Germinal center (tissue), 1 donor: ENCODE measurements at places on chromosomes 3 and 15.
A peak's percentile ranks its signal among the peaks of the same experiment; 100 is the strongest.

GRCh38 chr15:64162478-64162868 is 349 bp downstream of the PPIB start:
- DNase-seq, result no peak

GRCh38 chr3:43766672-43767465 is 76.1 kb downstream of the ABHD5 start:
- no peak for DNase-seq

- DNase-seq, result no peak
Measured at GRCh38 chr15:87144775-87145174, 1065.1 kb downstream of the AGBL1 start.

DNA sequence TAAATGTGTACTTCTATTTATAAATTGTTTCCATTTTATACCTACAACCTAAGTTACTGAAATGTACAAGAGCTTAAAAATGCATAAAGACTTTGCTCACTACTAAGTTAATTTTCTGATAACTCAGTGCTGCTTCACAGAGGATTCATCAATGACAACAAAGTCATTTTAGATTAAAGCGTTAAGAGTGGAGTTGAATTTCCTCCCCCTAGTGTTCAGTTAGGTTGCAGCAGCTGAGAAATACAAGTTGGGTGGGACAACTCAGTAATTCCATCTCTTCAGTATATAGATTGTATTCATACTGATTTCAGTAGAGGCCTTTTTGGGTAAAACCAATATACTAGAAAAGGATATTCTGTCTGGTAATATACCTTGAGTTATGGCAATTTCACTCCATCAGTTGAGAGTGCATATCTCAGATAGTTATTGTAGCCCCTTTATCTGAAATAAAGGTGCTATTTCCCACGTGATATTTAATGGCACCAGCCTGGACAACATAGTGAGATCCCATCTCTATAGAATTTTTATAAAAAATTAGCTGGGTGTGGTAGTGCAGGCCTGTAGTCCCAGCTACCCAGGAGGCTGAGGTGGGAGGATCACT is 6.9 kb upstream of the RPL35A start:
- DNase-seq, result peak; percentile 41

- DNase-seq, result peak; percentile 15
Measured at GRCh38 chr3:160400030-160400701, 716 bp downstream of the SMC4 start.

DNA sequence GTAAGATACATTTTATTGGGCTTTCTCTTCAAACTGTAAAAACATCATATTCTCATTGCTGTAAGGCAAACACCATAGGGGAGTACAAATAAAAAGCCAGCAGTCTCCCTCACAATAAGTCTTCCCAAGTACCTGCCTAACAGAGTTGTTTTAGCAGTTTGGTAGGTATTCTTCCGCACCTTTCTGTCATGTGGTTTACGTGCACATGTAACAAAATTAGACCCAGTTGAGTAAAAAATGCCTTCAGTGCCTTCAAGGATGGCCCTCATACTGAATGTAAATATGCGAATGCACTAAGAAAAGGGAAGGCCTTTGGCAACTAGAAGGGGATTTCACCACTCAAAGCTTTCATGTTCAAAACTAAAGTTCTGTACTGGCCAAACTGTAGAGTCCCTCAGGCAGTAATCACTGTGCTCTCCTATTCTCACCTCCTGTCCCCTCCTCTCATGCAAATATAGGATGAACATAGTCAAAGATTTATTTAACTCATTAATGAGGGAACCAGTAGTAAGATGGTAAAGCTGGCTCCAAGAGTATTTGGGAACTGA is 26.4 kb downstream of the USP3 start:
- no peak for DNase-seq

- DNase-seq, result peak; percentile 81
Measured at GRCh38 chr3:64030741-64031140, 7.4 kb upstream of the PSMD6 start.

DNA sequence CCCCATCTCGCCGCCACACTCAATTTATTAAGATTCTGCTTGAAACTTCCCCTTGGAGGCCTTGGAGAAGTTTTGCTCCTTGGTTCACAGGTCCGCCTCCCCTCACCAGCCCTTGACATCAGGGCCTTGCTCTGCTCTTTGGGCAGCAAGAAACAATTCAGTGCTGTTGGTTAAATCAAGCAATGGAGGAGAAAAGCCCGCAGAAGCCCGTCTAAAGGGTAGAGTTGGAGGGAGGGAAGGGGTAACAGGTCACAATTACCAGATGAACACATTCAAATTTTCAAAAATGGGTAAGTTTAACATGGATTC is 429 bp downstream of the PARP9 start:
- DNase-seq, result no peak

DNA sequence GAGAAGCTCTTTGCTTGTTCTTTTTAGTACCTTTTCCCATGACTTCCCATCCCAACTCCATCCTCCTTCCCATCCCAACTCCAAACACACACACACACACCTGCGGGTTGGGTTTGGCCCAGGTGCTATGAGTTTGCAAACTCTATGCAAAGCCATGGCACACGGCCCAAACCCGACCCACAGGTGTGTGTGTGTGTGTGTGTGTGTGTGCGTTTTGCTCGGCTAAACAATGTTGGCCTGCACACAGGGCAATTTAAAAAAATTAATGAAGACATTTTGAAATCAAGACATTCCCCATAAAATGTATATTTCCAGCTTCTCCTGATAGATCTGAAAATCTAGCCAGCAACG is 103.7 kb upstream of the TLE3 start:
- no peak for DNase-seq

DNA sequence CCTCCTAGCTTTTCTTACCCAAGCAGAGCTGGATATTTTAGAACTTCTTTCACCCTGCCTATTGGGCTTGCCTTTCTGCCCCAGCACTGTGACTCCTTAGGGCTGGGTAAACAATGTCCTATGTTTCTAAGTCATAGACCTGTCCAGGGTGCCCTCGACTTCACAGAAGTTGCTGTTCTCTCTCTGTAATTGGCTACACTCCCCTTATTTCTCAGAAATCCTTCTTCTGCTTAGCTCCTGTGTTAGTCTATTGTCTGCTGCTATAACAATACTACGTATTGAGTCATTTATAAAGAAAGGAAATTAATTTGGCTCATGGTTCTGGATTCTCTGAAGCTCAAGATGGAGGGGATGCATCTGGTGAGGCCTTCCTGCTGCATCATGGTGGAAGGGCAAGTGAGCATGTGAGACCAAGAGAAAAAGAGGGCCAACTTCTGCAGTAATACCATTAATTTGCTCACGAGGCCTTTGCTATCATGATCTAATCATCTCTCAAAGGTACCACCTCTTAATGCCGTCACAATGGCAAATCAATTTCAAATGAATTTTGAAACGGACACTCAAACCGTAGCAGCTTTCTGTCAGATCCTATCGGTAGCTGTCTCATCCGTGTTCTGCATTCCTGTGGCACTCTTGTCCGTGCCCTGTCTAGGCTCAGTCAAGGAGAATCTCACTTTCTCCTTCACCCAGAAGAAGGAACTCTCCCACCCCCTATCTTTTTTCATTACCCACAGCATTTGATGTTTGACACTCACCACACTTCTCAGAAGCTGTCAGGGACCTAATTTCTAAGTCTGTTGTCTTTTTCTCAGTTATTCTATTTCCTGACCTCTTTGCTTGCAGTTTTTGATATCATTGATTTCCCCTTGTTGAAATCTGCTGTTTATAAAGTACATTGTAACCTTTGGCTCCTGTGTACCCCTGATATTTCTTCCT is 22.3 kb upstream of the GPR171 start:
- DNase-seq, result no peak

- no peak for DNase-seq
Measured at GRCh38 chr15:77487469-77487842, 66.8 kb downstream of the HMG20A start.

GRCh38 chr15:80550219-80550907 is 144.7 kb upstream of the ABHD17C start:
- no peak for DNase-seq

DNA sequence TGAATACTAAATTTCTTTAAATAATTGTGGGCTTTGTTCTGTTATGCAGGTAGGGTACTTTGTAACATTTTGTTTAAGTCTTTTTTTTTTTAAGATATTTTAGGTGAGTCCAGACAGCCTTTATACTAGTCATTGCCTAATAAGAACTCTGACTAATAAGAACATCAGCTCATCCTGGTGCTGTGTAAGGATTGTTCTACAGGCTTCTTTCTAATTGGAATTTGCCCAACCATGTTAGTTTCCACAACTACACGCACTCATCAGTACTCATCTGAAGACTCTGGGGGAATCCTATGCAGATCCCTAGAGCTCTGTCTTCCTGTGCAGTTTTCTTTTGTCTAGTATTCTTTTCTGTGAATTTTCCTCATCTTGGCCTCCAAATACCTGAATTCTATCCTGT is 741.8 kb downstream of the IGSF11 start:
- DNase-seq, result no peak

DNA sequence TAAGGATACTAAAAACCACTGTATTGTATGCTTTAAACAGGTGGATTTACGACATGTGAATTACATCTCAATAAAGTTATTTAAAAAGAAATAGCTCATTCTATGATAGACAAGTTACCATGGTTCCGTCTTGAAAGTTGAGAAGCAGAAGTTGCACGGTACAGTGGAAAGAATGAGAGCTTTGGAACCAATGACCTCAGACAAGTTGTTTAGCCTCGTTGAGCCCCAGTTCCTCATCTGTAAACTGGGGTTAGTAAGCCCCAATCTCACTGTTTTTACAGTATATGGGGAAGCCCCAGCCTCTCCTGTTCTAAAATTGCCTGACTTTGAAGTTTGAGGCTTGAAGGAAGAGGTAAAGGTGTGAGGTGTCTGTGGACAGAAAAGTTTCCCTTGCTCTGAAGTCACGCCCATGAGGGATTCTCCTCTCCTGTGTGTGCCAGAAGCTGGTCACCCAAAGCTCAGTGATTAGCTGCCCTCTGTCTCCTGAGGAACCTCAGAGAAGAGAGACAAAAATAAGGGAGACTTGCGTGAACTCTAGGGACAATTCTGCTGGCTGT is 10.0 kb downstream of the CRYGS start:
- DNase-seq, result peak; percentile 79

DNA sequence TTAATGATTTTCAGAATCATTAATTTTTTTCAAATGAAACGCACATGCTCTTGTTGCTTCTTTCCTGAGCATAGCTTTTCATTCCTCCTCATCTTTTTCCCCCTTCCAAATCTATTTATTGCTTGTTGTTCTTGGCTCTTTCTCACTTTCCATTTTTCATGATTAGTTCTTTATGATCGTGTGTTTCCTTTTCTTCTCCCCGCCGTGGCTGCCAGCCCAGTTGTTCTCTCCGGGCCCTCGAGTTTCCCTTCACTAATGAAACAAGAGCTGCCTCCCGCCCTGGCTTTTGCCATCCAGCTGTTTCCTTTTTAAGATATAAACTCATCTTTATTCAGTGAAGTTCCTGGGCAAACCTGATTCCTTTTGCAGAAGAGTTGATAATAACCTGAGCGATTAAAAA is 170.2 kb upstream of the NR2F2 start:
- DNase-seq, result no peak

DNA sequence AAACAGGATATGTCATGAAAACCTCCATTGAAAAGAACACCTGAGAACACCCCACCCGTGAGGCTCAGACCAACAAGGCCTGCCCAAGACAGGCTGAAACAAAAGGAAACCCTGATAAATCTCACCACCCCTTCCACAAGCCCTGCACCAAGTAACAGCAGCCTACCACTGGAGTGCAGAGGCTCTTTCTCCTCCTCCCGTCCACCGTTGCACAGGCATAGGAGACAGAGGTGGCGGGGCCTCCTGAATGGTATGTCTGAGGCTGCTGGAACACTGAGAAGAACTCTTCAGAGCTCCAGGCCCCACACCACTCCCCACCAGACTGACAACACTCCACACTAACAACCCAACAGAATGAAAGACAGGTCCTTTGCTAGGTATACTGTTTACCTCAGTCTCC is 21.4 kb downstream of the CHDH start:
- no peak for DNase-seq

GRCh38 chr15:73935547-73935946 is 9.3 kb downstream of the LOXL1 start:
- no peak for DNase-seq

DNA sequence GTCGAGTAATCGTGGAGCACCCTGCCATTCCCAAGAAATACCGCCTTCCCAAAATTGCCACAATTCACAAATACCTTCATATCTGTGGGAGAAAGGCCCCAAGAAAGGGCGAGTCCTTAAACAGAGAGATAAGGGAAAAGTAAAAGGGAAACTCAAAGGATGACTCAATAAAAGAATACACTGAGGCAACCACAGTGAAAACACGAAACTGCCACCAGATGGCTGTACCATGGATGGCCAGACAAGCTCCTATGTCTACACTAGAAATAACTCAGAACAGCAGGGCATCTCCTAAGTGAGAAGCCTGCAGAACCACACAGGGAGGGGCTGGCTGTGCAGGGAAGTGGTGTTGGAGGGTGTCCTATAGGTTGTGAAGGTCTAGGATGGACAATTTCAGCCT is 25.0 kb downstream of the SRGAP3 start:
- DNase-seq, result no peak
